ENCODE measurements at places on chromosomes 11 and 22.
A peak's percentile ranks its signal among the peaks of the same experiment; 100 is the strongest.

DNA sequence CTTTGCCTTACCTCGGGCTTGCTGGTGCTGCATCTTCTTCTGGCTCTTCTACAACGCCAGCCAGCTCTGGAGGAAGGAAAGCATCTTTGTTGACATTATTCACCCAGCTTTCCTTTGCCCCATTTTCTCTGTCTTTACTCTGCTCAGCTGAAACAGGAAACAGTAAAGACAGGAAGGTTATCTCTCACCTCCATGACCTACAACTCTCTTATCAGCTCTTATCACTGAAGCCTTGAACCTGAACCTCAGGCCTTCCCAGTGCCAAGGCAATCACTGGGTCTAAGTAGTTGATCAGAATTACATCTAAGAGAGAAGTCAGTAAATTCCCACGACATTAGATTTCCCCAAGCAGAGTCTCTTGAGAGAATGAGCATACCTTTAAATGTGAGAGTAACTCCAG lies 59.6 kb upstream of the CCDC89 start:
- no peak for DNase-seq

GRCh38 chr11:70140711-70141485 lies 62.2 kb upstream of the FADD start:
- DNase-seq, result no peak

DNA sequence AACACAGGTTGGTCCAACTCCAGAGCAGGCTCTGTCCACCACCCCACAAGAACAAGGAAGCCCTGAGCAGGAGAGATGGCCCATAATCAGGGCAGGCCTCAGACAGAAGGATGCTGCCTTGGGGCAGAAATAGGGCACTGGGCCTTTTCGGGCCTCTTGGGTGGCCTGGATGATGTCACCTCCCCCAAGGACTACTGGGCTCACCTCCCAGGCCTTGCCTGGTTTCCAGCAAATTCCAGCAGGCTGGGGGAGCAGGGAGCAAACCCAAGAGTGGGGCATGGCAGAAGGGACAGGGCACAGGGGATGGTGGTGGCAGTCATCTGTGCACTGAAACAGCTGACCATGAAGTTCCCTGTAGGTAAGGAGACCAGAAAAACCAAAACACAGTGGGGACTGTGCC lies 5.3 kb upstream of the NAA40 start:
- peak; percentile 22 for DNase-seq

- no peak for DNase-seq
These were observed 73.3 kb downstream of the MRGPRX1 start for GRCh38 chr11:18865951-18866350.

DNA sequence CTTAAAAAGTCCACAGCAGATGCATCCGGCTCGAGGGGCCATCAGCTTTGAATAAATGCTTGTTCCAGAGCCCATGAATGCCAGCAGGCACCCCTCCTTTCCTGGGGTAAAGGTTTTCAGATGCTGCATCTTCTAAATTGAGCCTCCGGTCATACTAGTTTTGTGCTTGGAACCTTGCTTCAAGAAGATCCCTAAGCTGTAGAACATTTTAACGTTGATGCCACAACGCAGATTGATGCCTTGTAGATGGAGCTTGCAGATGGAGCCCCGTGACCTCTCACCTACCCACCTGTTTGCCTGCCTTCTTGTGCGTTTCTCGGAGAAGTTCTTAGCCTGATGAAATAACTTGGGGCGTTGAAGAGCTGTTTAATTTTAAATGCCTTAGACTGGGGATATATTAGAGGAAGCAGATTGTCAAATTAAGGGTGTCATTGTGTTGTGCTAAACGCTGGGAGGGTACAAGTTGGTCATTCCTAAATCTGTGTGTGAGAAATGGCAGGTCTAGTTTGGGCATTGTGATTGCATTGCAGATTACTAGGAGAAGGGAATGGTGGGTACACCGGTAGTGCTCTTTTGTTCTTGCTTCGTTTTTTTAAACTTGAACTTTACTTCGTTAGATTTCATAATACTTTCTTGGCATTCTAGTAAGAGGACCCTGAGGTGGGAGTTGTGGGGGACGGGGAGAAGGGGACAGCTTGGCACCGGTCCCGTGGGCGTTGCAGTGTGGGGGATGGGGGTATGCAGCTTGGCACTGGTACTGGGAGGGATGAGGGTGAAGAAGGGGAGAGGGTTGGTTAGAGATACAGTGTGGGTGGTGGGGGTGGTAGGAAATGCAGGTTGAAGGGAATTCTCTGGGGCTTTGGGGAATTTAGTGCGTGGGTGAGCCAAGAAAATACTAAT lies 1.9 kb downstream of the NEAT1 start:
- DNase-seq, result no peak

- peak; percentile 14 for DNase-seq
These were observed 85.8 kb downstream of the RELT start for GRCh38 chr11:73461964-73462363.

- DNase-seq, result peak; percentile 31
These were observed 318.7 kb downstream of the BUD13 start for GRCh38 chr11:116454020-116454645.

DNA sequence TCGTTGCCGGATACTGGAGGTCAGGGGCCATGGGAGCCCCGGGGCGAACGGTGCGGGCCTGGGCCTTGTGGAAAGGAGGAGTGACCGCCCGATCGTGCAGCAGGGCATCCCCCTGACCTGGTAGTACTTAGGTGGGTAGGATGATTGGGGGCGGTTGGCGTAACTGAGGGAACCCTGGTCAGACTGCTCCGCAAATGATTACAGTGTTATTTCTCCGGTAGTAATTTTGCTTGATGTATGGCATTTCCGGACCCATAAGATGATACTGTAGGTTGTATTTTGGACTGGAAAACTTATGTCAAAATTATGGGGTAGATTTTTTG lies 762 bp downstream of the MTMR3 start:
- no peak for DNase-seq

GRCh38 chr11:115912484-115912945 lies 408.3 kb upstream of the CADM1 start:
- DNase-seq, result no peak

DNA sequence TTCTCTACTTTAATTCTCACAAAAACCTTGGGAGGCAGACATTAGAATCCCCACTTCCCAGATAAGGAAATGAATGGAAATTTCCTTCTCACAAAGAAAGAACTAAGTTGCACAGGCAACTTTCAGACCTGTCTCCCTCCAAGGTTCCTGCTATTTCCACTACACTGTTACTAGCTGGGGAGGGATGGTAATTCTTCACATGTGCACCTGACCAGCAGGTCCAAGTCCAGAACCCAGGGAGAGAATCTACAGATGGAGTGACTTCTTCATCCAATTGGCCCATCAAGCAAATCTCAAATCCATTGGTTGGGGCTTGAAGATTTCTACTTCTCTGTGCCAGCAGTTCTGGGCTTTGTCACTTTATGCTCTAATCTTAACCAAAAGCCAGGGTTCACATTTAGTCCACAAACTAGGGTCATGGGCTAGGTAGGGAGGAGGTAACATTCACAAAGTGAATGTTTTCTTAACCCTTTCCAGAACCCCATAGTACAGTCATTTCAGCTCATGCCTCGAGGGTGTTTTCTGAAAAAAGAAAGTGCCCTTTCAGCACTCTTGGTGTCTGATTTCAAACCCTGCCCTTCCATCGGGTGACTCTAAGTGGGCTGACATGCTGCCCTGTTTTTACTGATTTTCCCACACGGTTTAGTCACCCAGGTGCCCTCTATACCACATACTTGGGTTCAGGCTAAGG lies 2.7 kb downstream of the POU2AF1 start:
- no peak for DNase-seq

GRCh38 chr22:35517769-35518530 lies 22.7 kb upstream of the RASD2 start:
- DNase-seq, result no peak

- no peak for DNase-seq
These were observed 208.6 kb downstream of the LUZP2 start for GRCh38 chr11:24705474-24705873.

GRCh38 chr11:33211580-33211979 lies 45.6 kb upstream of the HIPK3 start:
- DNase-seq, result no peak

GRCh38 chr11:81444297-81444696 lies 1289.4 kb downstream of the FAM181B start:
- no peak for DNase-seq

GRCh38 chr11:10798330-10798928 lies 10.3 kb downstream of the EIF4G2 start:
- no peak for DNase-seq

- no peak for DNase-seq
These were observed 50.8 kb downstream of the MN1 start for GRCh38 chr22:27750584-27751265.

Measured in fibroblast of skin of back (primary cell).